ENCODE measurements at places on chromosomes 6 and 20.

DNA sequence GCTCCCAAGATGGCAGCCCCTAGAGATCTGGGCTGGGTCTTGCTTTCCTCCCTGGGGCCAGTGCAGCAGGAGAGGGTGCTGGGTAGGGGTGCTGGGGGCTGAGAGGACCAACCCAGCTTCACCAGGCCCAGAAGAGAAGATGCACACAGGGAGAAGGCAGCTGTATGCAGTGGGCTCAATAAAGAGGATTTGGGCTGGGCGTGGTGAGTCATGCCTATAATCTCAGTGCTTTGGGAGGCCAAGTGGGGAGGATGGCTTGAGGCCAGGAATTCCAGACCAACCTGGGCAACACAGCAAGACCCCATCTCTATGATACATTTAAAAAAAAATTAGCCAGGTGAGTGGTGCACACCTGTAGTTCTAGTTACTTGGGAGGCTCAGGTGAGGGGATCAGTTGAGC is 25.7 kb upstream of the EMILIN3 start:
- no peaks in the 10 kb centered on the region for H3K36me3 ChIP-seq
- no peak for DNase-seq
- H3K27me3 ChIP-seq: peaks cover 4% of the 10 kb centered on the region
- peaks cover 2% of the 10 kb centered on the region for H3K4me1 ChIP-seq
- no peak overlapping the region for H3K27ac ChIP-seq

DNA sequence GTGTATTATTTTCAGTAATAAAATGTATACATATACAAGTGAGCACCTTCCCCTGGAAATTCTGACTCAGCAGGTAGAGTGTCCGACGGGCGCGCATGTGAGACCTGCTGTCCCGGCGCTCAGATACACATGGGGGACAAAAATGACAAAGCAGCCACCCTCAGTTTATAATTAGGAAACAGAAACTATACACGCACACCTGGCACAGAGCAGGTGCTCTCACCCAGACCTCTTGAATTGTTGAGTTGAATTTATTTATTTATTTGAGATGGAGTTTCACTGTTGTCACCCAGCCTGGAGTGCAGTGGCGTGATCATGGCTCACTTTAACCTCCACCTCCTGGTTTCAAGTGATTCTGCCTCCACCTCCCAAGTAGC is 180.4 kb downstream of the ZDHHC14 start:
- H3K27ac ChIP-seq: peak overlapping the region; percentile 41
- no peak for DNase-seq
- H3K27me3 ChIP-seq: peaks cover 16% of the 10 kb centered on the region
- H3K36me3 ChIP-seq: peaks cover 9% of the 10 kb centered on the region
- no peak overlapping the region for H3K4me3 ChIP-seq
- H3K4me1 ChIP-seq: peaks cover 75% of the 10 kb centered on the region

DNA sequence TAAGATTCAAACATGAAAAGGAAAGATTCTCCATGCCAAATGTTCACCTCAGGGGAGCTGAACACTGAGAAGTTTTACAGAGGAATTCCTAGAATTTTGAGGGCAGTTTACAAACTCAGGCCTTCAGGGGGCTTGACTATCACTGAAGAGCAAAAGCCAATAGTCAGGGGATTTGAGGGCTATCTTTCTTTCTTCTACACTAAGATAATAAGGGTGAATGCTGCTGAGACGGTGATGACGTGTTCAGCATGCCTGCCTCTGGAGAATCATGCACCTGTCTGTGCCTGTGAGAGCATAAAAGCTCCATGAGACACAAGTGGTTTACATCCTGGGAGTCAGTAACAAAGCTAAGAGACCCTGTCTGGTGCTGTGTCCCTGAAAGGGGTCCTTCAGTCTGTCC is 1085.6 kb downstream of the KIF16B start:
- no peaks in the 10 kb centered on the region for H3K36me3 ChIP-seq
- H3K27me3 ChIP-seq: no peaks in the 10 kb centered on the region
- no peaks in the 10 kb centered on the region for H3K4me1 ChIP-seq
- H3K27ac ChIP-seq: no peak overlapping the region

DNA sequence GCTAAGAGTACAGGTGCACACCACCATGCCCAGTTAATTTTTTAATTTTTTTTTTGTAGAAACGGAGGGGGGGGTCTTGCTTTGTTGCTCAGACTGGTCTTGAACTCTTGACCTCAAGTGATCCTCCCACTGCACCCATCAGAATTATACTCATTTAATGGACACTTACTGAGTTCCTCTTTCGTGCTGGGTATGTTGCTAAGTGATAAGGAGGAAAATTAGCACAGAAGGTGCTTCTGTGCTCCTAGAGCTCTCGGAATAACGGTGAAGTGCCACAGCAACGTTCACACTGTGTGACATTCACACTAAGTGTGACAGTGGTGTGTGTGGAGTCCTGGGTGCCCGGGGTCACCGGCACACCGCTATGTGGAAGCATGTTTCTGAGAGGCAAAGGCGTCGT is 32.1 kb upstream of the BMP6 start:
- no peak overlapping the region for H3K27ac ChIP-seq
- no peak overlapping the region for H3K4me3 ChIP-seq
- no peak for DNase-seq
- no peaks in the 10 kb centered on the region for H3K36me3 ChIP-seq
- peaks cover 1% of the 10 kb centered on the region for H3K4me1 ChIP-seq

GRCh38 chr6:108961985-108962384 is 113.8 kb downstream of the ARMC2 start:
- DNase-seq: no peak
- H3K4me1 ChIP-seq: peaks cover 19% of the 10 kb centered on the region
- no peak overlapping the region for H3K4me3 ChIP-seq

- H3K27ac ChIP-seq: no peak overlapping the region
- peaks cover 2% of the 10 kb centered on the region for H3K36me3 ChIP-seq
- H3K4me3 ChIP-seq: no peak overlapping the region
- no peak for DNase-seq
- peaks cover 14% of the 10 kb centered on the region for H3K27me3 ChIP-seq
These were observed 36.2 kb upstream of the OLIG3 start for GRCh38 chr6:137530404-137530803.

Data from activated CD8-positive, alpha-beta memory T cell treated with anti-CD3 and anti-CD28 coated beads, Interleukin-2, amount 10 ng/mL, durations not matched to agents 7 days and 5 days (primary cell).